ENCODE measurements at places on chromosomes 12 and 14.

DNA sequence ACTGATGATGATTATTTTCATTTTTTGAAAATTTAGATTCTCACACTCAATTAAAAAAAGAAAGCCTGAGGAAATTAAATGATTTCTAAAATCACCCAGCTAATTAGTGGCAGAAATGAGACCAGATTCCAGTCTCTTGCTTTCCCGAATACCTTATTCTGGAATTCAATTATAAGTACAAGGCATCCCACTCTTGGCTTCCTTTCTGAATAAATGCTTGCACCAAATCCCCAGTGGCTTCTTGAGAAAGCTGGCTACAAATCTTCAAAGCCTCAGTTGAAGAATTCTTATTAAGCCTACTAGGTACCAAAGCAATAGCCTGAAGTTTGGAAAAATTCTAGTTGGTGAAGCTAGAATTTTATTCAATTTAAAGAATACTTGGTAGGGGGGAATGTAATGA lies 476.6 kb downstream of the DIO2 start:
- no peak for DNase-seq

- DNase-seq, result peak; percentile 6
Measured at GRCh38 chr14:64266239-64266638, 27.9 kb downstream of the ESR2 start.

DNA sequence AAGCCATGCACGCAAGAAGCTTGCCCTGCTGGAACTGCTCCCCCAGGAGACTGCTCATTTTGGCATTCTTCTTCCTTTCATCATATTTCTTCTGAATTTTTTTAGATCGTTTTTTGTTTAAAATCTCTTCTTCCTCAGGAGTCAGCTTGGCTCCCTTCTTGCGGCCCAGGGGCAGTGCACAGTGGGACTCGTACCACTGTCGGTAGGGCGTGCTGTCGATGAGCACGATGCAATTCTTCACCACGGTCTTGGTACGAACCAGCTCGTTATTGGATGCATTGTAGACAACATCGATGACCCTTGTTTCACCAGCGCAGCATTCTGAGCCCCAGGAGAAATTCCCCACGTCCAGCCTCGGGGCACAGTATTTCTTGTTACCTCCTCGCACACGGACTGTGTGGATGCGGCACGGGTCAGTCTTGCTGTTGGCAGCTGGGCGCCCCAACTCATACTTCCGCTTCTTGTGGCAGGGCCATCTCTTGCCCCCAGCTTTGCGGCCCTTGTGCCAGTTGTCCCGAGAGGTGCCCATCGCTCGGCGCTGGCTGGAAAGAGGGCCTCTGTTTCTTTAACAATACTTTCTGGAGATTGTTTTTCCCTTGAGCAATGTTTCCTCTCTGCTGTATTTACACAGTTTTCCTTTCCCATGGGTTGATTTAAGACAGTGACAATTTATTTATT lies 452.4 kb downstream of the TMEM121 start:
- DNase-seq, result no peak

GRCh38 chr12:18135509-18135908 lies 45.5 kb upstream of the RERGL start:
- DNase-seq, result no peak

DNA sequence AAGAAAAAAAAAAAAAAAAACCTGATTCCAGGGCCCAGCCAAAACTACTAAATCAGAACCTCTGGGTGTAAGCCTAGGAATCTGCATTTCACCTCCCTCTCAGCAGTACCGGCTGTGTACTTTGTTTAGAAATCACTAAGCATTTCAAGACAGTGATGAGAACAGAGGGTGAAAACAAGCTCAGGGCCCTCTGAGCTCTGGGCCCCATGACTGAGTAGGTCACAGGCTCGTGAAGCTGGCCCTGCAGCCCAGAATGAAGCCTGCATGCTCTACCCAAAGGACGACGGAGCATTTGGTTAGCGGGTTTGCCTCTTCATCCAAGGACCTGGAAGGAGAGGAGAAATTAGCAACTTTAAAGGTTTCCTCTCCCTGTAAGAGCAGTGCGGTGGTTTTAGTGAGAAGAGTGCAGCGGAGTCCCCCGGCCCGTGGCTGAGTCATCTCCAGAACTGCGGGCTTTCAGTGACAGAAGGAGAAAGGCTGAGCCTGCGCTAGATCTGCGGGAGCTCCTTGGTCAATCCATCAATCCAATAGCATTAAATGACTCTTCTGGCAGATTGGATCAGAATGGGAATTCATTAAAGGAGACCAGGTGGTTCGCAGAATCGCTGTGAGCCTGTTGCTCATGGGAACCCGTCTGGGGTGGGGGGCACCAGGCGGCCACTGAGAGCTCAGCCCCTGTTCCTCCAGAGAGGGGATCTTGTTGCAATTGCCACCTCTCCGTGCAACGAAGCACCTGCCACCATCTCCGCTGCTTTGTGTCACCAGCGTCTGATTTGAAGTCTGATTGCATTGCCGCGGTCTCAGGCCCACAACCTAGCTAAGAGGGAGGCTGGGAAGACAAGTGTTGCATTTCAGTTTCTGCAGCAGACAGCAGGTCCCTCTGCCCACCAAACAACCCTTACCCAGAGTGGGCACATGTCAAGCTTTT lies 7.3 kb downstream of the IL31 start:
- DNase-seq, result no peak

- no peak for DNase-seq
Measured at GRCh38 chr12:44046732-44047417, 211.0 kb downstream of the TMEM117 start.

DNA sequence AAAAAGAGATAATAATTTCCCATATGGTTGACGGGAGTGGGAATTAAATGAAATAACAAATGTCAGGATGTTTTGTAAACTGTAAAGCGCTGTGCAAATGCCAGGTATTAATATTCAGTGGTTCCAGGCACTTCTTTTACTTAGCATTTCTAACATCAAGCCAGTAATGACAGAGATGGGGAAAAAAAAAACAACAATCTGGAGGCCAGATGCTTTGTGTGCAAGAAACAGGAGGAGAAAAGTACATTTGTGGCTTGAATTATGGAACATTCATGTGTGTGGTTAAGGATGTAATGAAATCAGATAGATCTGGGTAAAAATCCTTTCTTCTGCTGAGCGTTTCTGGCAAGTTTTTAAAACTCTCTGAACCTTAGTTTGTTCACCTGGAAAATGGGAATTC lies 509.6 kb downstream of the FUT8 start:
- DNase-seq, result no peak

- DNase-seq, result no peak
Measured at GRCh38 chr12:45756666-45757065, 27.2 kb downstream of the ARID2 start.

- no peak for DNase-seq
Measured at GRCh38 chr12:51183816-51184215, 10.9 kb upstream of the TFCP2 start.

DNA sequence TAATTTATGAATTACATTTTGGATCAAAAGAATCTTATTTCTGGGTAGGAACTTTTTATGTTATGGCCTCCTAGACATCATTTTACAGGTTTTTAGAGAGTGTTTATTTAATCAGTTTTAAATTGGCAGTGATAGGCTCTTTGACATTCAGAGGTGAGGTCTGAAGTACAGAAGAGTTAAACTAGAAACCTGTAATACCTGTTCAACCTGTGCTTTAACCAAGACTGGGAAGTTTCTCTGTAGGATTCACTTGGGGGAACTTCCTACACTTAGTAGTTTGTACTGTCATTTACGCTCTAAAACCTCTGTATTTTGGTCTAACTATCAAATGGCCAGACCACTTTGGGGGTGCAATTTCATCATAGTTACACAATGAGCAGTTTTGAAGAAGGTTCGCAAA lies 35.9 kb downstream of the PLEKHA5 start:
- no peak for DNase-seq

DNA sequence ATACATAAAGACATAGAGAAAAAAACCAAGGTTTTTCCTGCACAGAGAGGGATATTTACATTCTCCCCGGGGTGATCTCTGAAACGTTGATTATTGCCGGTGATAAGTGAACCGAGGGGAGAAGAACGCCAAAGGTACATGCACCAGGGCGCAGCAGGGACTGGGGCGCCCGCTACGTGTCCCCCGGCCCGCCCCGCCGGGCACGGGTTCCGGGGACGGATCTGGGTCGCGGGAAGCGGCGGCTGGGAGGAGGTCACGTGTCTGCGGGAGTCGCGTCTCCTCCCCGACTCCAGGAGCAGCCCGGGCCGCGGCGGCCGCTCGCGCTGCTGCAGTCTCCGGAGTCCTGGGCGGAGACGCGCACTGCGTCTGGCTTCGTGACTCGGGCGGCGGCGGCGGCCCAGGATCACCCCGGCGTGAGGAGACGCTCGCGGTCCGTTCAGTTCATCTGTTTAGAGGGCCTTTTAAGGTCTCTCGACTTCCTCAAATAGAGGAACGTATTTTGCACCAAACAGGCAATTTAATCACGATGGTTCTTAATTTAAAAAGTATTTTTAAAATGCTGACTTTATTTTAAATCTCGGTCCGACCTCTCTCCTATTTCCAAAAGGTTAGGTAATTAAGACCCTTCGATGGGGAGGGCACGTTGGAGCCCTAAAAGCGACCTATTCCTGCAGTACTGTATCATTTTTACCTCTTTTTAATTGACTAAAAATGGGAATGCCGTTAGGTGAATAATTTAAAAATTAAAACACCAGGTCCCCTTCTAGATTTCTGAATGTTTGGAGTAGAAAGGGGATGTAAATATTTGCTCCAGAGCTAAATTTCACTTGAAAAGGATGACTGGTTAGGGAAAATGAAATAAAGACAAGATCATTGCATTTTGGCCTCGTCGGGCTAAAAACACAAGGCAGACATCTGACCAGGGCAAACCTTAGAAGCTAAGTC lies 1.8 kb upstream of the BHLHE41 start:
- DNase-seq, result peak; percentile 39

DNA sequence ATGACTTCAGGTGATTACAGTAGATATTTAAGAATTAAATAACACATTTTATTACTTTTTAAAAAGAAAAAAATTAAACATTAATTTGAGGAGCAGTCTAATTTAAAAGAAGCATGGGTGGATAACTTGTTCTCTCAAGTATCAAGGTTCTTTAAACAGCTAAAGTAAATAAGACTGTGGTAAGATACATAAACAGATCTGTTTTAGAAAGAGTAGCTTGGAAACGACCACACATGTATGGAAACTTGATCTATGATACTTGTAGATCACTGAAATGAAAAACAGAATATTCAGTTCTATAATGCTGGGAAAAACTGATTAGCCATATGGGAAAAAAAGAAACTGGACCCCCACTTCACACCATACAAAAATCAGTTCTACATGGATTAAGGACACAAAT lies 36.0 kb downstream of the TC2N start:
- DNase-seq, result no peak

- DNase-seq, result no peak
Measured at GRCh38 chr12:28290262-28290661, 100.0 kb downstream of the CCDC91 start.

DNA sequence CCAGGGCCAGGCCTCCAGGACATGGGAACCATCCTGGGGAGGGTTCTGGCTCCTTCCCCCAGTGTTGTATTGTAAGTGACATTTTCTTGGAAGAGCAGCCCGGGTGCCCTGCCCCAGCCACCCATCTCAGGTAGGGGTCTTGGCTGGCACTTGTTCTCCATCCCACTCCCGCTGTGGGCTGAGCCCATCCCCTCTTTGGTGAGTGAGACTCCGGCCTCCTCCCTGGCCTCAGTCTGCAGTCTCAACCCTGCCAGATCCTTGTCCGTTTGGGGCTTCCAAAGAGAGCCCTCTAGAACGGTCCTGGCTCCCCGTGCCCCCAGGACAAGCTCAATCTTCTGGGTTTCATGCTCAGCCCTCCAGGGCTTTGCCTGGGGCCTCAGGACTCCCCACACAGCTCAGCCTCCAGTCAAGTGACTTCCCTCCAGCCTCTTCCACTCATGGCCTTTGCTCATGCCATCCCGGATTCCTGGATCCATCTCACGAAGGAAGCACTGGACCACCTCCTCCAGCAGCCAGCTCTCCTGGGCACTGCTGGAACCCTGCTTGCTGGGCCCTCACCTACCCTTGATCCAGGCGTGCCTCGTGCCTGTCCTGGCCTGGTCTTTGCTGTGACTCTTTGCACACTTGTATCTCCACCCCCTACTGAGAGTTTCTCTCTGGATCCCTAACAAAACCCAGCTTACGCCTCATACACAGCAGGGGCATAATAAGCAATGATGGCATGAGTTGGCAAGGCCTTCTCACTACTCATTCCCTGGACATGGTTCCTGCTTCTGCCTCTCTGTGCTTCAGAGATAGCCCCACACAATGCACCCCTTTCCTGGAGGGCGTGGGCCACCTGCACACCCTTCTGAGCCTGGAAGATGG lies 297.4 kb upstream of the RTL1 start:
- DNase-seq, result no peak

- no peak for DNase-seq
Measured at GRCh38 chr12:103998976-103999375, 33.3 kb downstream of the TDG start.

DNA sequence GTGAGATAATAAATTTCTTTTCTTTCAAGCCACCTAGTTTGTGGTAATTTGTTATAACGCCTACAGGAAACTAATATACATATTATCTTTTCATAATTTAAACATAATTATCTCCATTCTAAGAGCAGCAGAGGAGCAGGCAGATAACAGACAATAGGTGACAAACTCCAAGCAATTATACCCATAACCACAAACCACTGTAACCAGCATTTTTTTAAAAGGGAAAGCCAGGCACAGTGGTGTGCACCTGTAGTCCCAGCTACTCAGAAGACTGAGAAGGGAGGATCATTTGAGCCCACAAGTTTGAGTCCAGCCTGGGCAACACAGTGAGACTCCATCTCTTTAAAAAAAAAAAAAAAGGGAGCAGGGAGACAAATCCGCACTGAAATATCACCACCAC lies 54.9 kb downstream of the ATF7 start:
- DNase-seq, result no peak

GRCh38 chr14:52874389-52874788 lies 76.5 kb downstream of the FERMT2 start:
- no peak for DNase-seq

- no peak for DNase-seq
Measured at GRCh38 chr12:46442239-46442638, 69.7 kb upstream of the SLC38A2 start.

GRCh38 chr12:40058721-40059190 lies 47.1 kb downstream of the SLC2A13 start:
- DNase-seq, result no peak

- DNase-seq, result no peak
Measured at GRCh38 chr12:68207276-68207675, 18.3 kb downstream of the IL26 start.

DNA sequence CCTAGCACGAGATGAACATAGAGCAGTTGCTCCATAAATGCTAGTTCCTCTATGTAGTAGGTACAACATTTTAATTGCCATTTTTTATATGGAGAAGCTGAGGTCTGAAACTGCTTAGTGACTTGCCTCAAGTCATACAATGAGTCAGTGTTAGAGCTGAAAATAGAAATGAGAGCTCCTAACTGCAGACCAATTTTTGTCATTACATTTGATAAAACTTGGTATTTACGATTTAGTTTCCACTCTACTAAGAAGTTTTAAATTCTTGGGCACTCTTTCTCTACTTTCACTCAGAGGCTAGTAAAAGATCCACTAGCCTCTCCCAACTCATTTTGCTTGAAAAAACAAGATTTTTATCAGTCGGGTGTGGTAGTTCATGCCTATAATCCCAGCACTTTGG lies 8.1 kb upstream of the TMED10 start:
- no peak for DNase-seq

Measured in SW 1271 (cell line).